ENCODE measurements at places on chromosomes 12 and 14.

DNA sequence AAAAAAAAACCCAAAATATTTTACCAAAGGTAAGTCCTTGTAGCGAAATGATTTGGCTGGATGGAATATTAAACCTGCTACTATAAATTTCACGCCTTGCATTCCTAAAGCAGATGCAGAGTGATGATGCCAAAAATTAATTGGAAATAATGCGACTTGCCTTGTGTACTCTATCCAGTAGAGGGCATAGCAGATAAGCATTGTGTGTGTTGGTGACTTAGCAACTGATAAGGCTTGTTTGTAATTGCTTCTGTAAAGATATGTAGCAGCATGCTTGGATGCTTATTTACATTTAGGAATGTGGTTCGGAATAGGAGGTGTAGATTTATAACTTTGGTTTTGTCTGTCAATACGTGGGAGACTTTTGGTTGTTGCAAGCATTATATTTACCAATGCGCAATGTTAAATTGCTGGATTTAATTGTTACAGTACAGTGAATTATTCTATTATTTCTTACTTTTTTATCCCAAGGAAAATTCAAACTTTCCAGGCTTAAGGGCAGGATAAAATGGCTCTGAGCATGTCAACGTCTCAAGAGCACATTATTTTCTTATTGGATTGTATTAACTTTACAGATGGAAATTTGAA lies 80.5 kb downstream of the TMEM260 start:
- DNase-seq: peak; percentile 89

- no peak for DNase-seq
Observed at GRCh38 chr14:102727336-102728095, 49.7 kb upstream of the TRAF3 start.

DNA sequence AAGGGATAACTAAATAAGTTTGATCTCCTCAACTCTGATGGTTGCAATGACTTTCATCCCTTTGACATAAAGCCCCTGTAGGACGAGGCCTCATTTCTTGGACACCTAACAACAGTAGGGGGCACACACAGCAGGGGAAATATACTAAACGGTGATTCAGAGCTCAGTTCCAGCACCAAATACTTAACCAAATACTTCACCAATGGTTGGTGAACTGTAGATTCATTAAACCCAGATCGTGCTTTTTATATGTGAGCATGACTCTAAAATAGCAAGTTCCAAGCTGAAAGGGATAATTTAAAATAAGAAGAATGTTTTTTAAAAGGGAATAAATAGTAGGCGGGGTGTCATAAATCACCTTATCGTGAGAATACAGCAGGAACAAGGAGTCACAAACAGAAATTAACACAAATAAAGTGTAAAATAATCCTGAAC lies 53.2 kb downstream of the ATG2B start:
- DNase-seq: no peak

- DNase-seq: no peak
Observed at GRCh38 chr12:56350662-56351061, 9.2 kb downstream of the STAT2 start.

- DNase-seq: no peak
Observed at GRCh38 chr14:97762386-97762785, 965.2 kb downstream of the VRK1 start.
